CD4-positive, CD25-positive, alpha-beta regulatory T cell (primary cell): ENCODE measurements at places on chromosomes 4 and X. TPM values are rescaled to one million over a fixed set of nuclear protein-coding genes. Genes with fewer than 3 reads are reported as not detected.

Gene FUNDC1
- 10.1 TPM for total RNA-seq

- no peak overlapping the region for H3K27ac ChIP-seq
- no peaks in the 10 kb centered on the region for H3K36me3 ChIP-seq
- no peak for DNase-seq
- no peak overlapping the region for H3K4me3 ChIP-seq
- no peaks in the 10 kb centered on the region for H3K4me1 ChIP-seq
- no peaks in the 10 kb centered on the region for H3K27me3 ChIP-seq
These were observed 26.0 kb upstream of the ENPEP start for GRCh38 chr4:110449947-110450346.

GRCh38 chr4:24195991-24196736 lies 306.3 kb upstream of the PPARGC1A start:
- no peak overlapping the region for H3K4me3 ChIP-seq
- H3K4me1 ChIP-seq, result no peaks in the 10 kb centered on the region
- DNase-seq, result no peak
- no peak overlapping the region for H3K27ac ChIP-seq
- no peaks in the 10 kb centered on the region for H3K36me3 ChIP-seq

DNA sequence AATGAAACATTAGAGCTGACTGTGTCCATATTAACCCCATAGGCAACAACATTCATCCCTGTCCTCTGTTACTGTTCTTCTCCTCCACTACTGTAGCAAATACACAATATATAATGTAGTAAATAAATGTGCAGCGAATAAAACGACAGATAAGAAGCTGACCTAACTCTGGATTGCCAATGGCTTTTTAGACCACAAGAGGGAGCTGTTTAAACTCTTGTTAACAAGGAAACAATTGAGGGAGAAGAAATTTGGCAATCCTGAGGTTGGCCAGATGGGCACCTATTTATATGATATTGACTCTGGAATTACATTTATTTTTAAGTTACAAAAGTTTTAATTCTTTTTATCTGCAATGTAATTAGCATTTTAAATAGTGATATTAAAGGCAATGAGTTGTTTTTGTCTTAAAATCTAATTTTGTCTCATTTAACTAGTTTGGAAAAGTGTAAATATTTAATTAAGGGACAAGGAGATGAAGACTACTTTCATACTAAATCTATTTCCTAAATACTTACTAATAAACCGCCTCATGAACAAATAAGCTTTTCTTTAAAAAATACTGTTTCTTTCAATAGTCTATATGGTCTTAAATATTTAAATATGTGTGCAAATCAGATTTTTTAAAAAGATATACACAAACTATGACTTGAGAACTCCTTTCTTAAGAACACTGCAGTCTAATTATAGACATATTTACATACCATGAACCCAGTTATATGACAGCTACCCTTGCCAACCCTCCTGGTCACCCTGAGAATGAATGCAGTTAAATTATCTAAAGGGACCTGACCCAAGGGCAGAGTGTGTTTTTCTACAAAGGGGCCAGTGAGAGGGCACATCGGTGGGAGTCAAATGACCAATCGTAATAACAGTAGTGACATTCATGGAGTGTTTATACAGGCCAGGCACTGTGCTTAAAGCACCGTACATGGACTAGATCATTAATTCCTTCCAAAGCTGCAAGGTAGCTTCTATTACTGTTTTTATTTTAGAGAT lies 52.9 kb upstream of the HPF1 start:
- H3K27ac ChIP-seq, result no peak overlapping the region
- DNase-seq, result peak; percentile 36
- H3K36me3 ChIP-seq, result no peaks in the 10 kb centered on the region
- no peaks in the 10 kb centered on the region for H3K27me3 ChIP-seq
- no peak overlapping the region for H3K4me3 ChIP-seq
- no peaks in the 10 kb centered on the region for H3K4me1 ChIP-seq

DNA sequence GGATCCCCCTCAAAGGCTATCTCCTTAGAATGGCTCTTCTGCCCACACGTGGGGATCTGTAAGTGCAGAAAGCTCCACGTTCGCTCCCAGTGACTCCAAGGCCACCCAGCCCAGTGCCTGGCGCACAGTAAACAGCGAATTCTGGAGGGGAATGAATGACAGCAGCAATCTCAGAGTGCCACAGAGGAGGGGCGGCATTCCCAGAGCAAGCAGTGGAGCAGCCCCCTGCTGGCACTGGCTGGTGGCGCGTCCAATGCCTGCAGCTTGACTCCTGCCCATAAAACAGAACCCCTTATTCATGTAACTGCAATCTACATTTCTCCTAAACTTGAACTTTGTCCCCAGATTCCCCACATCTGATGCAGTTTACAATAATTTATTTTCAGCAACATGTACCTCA lies 6.9 kb upstream of the HELT start:
- H3K27ac ChIP-seq, result no peak overlapping the region
- no peak for DNase-seq
- H3K36me3 ChIP-seq, result no peaks in the 10 kb centered on the region
- H3K4me1 ChIP-seq, result no peaks in the 10 kb centered on the region
- no peak overlapping the region for H3K4me3 ChIP-seq
- H3K27me3 ChIP-seq, result peaks cover 13% of the 10 kb centered on the region

DNA sequence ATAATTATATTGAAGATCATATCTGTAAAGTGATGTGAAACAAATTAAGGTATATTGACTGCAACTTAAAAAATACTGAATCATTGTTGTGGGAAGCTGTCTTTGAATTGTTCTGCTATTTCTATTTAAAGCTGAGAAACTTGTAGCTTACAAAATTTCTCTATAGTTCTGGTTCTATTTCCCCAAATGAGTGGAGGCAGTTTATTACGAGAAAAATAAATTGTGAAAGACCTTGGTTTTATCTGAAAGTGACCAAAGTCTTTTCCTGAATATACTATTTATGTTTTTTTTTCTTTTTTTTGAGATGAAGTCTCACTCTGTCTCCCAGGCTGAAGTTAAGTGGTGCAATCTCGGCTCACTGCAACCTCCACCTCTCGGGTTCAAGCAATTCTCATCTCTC lies 165.4 kb downstream of the SH3BGRL start:
- no peaks in the 10 kb centered on the region for H3K36me3 ChIP-seq
- H3K4me3 ChIP-seq, result no peak overlapping the region
- no peak overlapping the region for H3K27ac ChIP-seq
- H3K27me3 ChIP-seq, result no peaks in the 10 kb centered on the region
- H3K4me1 ChIP-seq, result no peaks in the 10 kb centered on the region

DNA sequence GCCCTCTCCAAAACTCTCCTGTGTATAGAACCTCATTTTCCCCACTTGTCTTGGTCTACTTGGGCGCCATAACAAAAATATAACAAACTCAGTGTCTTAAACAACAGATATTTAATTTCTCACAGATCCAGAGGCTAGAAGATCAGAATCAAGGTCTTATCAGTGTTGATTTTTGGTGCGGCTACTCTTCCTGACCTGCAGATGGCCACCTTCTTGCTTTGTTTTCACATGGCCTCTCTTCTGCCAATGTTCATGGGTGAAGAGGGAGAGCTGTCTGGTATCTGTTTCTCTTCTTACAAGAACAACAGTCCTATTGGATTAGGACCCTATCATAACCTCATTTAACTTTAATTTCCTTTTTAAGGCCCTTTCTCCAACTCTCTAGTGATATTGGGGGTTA lies 177.3 kb downstream of the PABPC4L start:
- no peaks in the 10 kb centered on the region for H3K27me3 ChIP-seq
- no peaks in the 10 kb centered on the region for H3K4me1 ChIP-seq
- no peak overlapping the region for H3K4me3 ChIP-seq

GRCh38 chr4:157808796-157809383 lies 363.9 kb downstream of the GASK1B start:
- H3K36me3 ChIP-seq, result no peaks in the 10 kb centered on the region
- H3K27ac ChIP-seq, result no peak overlapping the region
- no peaks in the 10 kb centered on the region for H3K4me1 ChIP-seq
- no peaks in the 10 kb centered on the region for H3K27me3 ChIP-seq
- DNase-seq, result no peak

- H3K4me1 ChIP-seq, result no peaks in the 10 kb centered on the region
- no peaks in the 10 kb centered on the region for H3K36me3 ChIP-seq
- H3K4me3 ChIP-seq, result no peak overlapping the region
- no peak overlapping the region for H3K27ac ChIP-seq
These were observed 28.7 kb downstream of the MID1 start for GRCh38 chrX:10591363-10592335.

DNA sequence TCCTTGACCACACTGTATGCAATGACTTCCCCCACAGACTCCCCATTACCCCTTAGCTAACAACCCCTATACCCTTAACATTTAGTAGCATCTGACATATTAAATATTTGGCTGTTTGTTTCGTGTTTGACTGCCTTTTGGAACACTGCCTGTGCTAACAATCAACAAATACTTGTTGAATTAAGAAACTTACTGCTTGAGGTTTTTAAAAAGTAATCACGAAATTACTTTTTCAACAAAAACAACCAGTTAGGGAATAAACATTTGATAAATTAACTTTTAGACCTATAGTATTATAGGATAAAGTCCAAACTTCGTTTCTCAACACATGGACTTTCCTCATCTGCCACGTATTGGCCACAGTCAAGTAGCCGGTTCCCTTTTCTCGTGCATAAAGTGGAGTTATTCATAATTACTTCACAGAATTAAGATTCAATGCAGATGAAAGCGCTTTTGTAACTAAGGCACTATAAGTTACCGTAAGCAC lies 555 bp upstream of the ELMOD2 start:
- no peaks in the 10 kb centered on the region for H3K27me3 ChIP-seq
- H3K27ac ChIP-seq, result peak overlapping the region; percentile 61
- no peaks in the 10 kb centered on the region for H3K36me3 ChIP-seq

Gene ENPEP
- 0.25 TPM for total RNA-seq

DNA sequence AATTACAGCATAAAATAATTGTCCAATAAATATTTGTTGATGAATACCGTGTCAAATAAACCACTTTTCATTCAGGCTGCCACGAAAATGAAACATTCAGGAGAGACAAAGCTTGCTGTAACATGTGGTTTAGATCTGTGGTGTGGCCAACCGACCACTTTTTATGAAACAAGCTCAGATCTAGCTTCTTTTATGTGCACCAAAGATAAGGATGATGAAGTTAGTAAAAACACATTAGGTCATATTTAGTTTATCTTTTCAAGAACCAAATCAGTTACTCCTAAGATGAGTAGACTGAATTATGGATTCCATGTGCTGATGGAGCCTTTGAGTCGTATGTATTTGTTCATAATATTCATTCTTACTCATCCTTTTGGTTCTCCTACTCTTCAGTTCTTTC lies 35.8 kb downstream of the STOX2 start:
- DNase-seq, result no peak
- no peak overlapping the region for H3K27ac ChIP-seq
- no peaks in the 10 kb centered on the region for H3K36me3 ChIP-seq
- H3K4me3 ChIP-seq, result no peak overlapping the region
- H3K27me3 ChIP-seq, result no peaks in the 10 kb centered on the region
- no peaks in the 10 kb centered on the region for H3K4me1 ChIP-seq

DNA sequence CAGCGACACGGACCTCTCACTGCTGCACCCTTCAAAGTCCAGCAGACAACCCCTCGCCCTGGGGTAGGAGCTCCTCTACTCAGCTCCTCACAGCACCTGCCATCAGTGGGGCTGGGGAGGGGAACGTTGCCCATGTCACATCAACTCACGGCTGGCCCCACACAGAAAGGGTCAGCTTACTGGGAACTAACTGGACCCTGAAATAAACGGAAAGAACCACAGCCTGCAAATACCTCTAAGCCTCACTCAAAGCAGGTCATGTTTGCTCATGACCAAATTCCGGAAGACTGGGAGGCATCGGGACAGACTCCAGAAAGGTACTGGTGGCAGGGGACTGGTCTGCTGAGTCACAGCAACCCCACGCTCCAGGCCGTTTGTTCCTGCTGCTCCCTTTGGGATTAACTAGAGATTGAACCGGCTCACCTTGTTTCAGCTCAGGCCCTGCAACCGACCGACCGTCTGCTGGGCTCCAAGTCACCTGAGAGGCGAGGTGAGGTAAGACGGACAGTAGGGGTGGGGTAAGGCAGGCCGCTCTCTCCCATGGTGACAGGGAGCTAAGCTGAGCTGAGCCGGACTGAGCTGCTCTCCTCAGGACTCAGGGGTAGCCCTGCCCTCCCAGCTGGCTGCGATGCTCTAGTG lies 5.6 kb downstream of the G6PD start:
- no peak for DNase-seq
- no peaks in the 10 kb centered on the region for H3K36me3 ChIP-seq
- no peak overlapping the region for H3K27ac ChIP-seq
- H3K4me3 ChIP-seq, result no peak overlapping the region
- no peaks in the 10 kb centered on the region for H3K27me3 ChIP-seq

GRCh38 chr4:161702287-161702686 lies 461.5 kb downstream of the FSTL5 start:
- DNase-seq, result no peak
- no peak overlapping the region for H3K27ac ChIP-seq
- no peak overlapping the region for H3K4me3 ChIP-seq
- no peaks in the 10 kb centered on the region for H3K36me3 ChIP-seq
- H3K27me3 ChIP-seq, result no peaks in the 10 kb centered on the region

DNA sequence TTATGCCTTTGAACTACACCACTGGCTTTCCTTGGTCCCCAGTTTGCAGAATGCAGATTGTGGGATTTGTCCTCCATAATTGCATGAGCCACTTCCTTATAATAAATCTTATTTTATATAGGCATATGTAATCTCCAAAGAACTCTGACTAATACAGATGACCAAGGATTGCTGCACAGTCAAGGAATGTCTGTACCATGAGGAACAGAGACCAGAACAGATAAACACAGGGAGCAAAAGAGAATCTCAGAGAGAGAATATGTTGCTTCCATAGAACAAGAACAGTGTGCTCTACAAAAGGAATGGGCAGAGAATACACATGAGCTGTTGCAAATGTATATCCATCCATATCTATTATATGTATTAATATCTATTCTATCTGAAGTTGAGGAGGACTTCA lies 111.1 kb downstream of the ADRA2C start:
- peaks cover 2% of the 10 kb centered on the region for H3K27me3 ChIP-seq
- DNase-seq, result no peak

Gene USP17L20
- not detected for total RNA-seq

DNA sequence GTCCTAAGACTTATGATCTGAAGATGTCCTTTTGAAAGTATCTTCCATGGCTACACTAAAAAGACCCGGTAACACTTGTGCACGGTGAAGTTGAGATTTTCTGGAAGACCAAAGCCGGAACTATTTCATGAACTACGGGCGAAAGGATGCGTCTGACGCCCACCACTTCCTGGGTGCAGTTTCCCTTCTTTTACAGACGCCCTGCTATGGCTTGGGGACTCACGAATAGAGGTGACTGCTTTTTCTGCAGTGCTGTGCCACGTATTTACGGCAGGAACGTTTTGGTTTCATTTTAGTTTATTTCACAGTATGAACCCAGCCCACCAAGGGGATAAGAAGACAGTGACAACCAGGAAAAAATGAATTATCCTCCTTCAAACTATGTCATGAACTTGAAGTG lies 180.4 kb downstream of the AFAP1 start:
- peak overlapping the region; percentile 71 for H3K27ac ChIP-seq
- no peaks in the 10 kb centered on the region for H3K36me3 ChIP-seq
- peak; percentile 90 for DNase-seq
- no peaks in the 10 kb centered on the region for H3K27me3 ChIP-seq

Gene FGFR3
- total RNA-seq, result 0.25 TPM

GRCh38 chr4:109011241-109012026 lies 248.6 kb upstream of the ETNPPL start:
- no peaks in the 10 kb centered on the region for H3K36me3 ChIP-seq
- no peak for DNase-seq
- H3K4me3 ChIP-seq, result no peak overlapping the region
- H3K4me1 ChIP-seq, result no peaks in the 10 kb centered on the region

Gene CORIN
- total RNA-seq, result 0.64 TPM
